ENCODE measurements at places on chromosomes 16 and 17.

GRCh38 chr17:5864741-5865657 is 205.2 kb upstream of the WSCD1 start:
- no peak for DNase-seq

DNA sequence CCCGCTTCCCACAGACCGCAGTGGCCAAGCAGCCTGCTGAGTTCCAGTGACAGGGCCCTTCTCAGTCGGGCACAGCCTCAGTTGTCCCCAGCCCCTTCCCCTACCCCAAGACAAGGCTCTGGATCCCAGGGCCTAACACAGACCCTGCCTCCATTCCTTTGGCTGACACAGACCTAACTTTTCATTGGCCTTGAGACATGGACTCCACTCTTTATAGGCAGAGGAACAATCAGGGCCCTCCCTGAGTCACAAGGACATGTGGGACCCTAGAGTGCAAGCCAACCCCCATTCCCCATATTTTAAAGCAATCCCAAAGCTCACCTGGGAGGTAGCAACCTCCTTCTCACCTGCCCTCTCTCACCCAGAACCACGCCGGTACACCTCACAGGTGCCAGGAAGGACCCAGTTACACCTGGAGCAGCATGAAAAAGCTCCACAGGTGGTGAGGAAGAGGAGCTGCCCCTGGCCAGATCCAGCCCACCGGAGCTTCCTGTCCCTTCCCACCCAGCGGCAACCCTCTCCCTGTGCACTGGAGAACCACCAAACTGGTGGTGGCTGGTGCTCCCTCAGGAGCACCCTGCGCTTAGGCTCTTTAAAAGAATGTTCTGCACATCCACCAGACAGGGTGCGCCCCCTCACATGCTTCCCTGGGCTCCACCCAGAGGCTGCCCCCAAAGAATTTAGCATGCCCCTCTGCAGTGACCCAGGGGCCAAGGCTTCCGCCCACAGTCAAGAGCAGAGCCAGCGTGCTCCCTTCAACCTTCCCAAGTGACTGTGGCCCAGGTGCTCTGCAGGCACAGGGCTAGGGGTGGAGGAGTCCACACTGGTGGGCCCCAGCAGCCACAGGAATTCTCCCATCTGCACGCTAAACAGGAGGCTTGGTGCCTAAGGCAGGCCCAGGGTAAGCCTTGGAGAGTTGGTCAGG is 3.4 kb downstream of the MNT start:
- DNase-seq = no peak

GRCh38 chr17:77429369-77429968 is 288.7 kb downstream of the SEC14L1 start:
- no peak for DNase-seq

GRCh38 chr16:87733190-87733589 is 32.6 kb downstream of the KLHDC4 start:
- DNase-seq = no peak

GRCh38 chr17:73957564-73957963 is 245.9 kb upstream of the RPL38 start:
- DNase-seq = no peak

GRCh38 chr17:42120161-42120769 is 902 bp downstream of the KAT2A start:
- no peak for DNase-seq

All from foreskin melanocyte (primary cell).